ENCODE measurements at places on chromosomes 5 and 9.

DNA sequence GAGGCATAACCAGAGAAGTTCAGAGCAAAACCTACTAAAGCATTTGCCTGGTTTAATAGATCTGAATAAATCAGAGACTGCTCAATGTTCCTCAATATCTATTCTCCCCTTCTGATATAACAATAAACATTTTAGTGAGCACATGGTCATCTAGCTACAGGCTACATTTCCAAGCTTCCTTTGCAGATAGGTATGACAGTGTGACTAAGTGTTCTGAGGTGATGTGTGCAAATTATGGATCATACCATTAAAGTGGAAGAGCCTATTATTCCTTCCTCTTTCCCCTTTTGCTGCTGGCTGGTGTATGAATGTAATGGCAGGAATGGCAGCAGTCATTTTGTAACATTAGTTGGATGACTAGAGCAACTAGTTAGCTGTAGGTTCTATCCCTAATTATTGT is 285.8 kb upstream of the RASA1 start:
- DNase-seq, result no peak

GRCh38 chr5:103119070-103119764 is 721 bp downstream of the GIN1 start:
- no peak for DNase-seq

DNA sequence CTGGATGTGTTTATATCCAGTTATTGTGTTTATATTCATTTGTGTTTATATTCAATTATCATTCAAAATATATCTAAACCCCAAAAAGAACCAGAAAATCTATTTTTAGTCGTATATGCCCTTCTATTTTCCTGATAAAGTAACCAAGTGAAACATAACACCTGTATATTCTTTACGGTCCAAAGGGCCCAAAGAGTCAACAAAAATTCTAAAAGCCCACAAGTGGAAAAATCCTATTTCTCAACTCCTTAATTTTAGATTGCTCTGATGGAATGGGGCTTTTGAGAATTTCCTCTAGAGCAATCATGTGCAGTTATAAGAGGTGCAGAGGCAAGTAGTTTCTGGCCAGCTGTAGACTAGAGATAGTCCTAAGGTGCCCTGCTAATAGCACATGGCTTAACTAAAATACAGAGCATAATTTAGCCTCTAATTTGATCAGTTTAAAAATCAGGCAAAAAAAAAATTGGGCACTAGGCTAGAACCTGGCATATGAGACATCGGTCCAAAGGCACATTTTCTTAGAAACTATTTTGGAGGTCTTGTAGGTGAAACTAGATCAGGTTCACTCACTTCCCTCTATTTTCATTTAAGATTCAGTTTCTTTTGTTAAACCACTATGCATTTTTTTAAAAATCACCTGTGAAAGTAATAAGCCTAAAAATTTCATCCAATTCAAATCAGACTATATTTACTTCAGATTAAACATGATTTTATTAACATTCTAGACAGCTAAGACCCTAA is 256.0 kb downstream of the FBXL17 start:
- no peak for DNase-seq

DNA sequence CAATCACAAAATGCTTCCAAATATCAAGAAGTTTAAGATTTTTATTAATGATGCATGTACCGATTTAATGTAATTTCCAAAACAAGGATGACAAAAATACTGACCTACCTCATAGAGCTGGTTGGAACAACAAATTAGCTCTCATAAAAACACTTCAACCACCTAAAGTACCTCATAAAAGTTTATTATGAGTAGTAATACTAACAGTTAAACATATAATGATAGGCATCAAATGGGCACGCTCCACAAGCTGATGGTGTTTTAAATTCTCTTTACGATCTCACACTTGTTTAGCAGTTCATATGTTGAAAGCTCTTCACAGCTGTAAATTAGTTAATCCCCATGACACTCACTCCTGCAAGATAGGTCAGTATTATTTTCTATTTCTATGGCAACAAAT is 150.0 kb upstream of the KIF2A start:
- no peak for DNase-seq

GRCh38 chr5:82413302-82414040 is 135.3 kb upstream of the RPS23 start:
- no peak for DNase-seq

- no peak for DNase-seq
These were observed 21.1 kb upstream of the ARAP3 start for GRCh38 chr5:141703133-141703561.

- DNase-seq, result no peak
These were observed 89.4 kb downstream of the MACROH2A1 start for GRCh38 chr5:135309391-135310327.

DNA sequence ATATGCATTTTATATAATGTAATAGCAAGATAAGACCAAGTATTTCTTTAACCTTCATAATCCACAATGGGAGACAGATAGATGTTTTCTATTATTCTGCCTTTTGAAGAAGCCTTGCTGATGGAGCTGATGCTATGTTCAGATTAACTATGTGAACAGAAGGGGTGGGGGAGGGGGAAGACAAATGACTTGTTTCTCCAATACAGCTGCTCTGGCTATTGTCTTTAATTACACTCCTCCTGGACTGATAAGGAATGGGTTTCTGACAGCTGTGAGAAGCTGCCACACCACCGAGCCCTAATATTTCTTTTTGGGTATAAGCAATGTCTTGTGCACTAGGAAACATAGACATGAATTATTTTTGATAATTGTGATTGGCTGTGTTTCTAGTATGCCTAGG is 62.0 kb downstream of the CAVIN4 start:
- DNase-seq, result no peak

DNA sequence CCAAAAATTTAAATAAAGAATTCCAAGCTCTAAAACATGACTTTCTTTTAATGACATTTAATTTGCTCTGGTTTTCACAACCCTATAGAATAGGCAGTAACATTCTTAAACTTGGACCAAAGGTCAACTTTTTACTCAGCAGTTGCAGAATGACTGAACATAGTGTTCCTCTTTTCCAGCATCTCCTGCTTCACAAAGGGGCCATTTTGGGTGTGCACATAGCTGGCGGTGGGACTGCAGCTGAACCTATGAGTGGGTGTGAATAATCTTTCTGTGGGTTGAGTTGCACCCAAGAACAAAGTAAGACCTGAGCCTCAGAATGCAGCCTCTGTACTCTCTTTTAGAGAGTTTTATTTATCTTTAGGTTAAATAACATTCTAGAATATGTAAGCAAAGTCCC is 96.9 kb upstream of the HAPLN1 start:
- DNase-seq, result no peak

GRCh38 chr9:87497080-87497603 is 525 bp upstream of the DAPK1 start:
- DNase-seq, result no peak

DNA sequence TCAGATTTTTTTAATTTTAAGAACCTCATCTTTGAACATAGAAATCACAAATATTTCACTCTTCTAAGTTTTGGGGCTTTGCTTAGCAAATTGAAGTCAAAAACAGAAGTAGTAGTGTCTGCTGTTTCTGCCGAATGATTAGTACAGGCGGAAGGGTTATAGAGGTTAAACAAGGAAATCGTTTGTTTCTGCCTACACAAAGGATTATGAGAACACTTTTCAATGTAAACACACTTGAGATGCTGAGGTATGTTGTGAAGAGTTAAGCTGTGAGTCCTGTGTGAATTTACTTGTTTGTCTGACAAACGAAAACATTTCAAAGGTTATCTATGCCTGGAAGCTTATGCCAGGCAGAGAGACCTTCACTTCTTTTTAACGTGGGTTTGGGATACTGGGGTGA is 224.8 kb downstream of the CETN3 start:
- DNase-seq, result no peak

GRCh38 chr9:94728719-94729118 is 2.2 kb downstream of the AOPEP start:
- DNase-seq, result no peak

DNA sequence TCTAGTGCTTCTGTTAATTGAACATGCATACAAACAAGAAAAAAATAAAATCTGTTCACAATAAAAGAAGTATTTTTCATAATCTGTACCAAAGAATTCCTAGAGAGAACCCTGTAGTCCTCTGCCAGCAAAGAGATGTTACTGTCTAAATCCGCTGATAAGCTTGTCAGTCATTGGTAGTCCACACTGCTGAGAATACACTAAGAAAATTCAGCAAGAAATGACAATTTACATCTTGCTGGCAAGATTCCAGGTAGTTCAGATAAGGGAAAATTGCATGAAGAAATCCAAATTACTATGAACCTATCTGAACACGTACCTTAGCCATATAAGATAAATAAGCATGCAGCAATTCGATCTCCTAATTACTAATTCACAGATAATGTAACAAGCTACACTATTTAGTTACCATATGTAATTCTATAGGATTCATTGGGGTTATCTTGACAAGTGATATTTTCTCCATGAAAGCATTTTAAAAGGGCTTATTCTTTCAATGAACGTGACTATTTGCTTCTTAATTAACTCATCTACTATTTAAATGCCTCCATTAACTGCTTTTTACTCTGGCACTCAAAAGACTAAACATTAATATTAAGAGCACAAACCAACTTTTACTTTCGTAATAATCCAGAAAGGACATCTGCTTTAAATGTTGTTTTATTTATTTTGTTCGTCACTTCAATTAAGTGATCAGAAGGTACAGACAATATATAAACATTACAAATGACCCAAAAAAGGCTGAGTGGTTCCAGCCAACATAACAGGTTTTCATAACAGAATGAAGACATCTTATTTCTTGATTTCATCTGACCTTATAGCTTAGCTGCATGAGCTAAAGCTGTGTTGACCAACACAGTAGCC is 9.7 kb downstream of the MPDZ start:
- DNase-seq, result no peak

DNA sequence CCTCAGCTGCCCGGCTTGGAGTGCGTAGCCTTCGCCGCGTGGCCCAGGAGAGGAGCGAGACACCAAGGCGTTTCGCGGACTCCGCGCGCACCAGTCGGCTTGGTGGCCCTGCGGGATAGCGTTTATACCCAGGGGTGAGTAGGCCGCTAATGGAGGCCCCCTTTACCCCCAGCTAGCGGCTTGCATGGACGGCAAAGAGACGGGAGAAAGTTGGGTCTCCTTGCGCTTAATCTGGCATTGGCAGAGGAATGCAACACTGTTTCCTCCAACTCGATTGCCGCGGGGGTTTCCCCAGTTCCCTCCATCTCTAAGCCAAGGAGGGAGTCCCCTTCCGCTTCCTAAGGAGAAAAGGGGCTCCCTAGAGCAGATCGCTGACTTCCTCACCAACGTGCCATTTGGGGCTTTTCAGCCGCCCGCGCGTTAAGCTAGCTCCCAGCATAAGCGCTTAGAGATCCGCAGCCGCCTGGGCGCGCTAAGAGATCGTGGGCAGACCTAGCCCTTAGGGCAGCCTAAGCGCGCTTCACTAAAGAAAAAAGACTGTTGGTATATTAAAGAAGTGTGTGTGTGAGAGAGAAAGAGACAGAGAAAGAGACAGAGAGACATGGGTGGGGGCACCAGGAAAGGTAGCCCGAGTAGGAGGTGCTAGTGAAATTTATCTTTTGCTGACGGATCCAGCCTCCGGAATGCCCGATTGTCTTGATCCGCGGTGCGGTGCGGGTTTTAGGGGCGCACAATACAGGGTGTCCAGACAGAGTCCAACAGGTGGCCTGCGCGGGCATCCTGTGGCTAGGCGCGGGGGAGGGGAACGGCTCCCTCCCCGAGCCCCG is 597.9 kb upstream of the SGCD start:
- no peak for DNase-seq

DNA sequence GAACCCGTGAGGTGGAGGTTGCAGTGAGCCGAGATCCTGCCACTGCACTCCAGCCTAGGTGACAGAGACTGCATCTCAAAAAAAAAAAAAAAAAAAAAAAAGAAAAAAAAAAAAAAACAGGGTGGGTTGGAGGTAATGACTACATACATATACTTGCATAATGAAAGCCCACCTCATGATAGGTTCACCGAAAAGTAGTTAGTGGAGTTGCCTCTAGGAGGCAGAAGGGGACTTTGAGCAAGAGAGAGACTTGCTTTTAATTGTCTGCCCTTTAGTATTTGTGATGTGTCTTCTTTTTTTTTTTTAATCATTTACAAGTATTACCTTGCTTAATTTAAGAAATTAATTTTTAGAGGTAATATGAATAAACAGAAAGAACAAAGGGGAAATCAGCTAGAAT is 99.8 kb downstream of the PPARGC1B start:
- no peak for DNase-seq

GRCh38 chr9:97548819-97549540 is 47.5 kb downstream of the TMOD1 start:
- DNase-seq, result no peak

GRCh38 chr5:32312197-32312594 is 543 bp downstream of the MTMR12 start:
- DNase-seq, result no peak

DNA sequence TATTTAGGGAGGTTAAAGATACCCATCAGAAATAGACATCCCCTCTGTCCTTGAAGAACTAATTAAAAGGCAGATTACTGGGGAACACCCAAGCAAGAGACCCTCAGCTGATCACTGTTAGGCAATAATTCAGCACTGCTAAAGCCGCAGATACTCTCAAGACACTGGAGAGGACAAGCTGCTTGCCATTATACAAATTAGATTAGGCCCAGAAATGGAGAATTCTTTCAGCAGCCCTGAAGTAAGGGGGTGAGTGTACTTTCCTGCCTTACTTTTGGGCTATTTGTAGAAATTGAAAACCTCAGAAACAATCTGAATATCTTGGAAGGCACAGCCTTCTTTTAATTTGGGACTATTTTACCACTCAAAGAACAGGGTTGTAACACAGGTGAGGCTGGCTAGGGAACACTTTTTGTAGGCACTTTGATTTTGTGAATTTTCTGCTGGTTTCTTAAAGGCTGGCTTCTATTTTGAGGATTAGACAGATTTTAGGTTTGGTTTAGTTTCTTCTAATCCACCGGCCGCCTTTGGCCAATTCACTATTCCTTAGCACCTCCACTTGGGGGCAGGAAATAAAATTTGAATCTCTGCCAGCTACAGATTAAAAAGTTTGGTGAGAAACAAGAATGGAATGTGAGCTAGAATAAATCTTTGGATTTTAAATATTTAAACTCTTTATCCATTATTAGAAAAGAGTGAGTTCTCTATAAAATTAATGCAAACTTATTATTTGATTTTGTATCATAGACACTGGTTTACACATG is 106.0 kb downstream of the SMARCA2 start:
- no peak for DNase-seq

GRCh38 chr5:90015584-90016018 is 394.0 kb downstream of the CETN3 start:
- DNase-seq, result no peak

DNA sequence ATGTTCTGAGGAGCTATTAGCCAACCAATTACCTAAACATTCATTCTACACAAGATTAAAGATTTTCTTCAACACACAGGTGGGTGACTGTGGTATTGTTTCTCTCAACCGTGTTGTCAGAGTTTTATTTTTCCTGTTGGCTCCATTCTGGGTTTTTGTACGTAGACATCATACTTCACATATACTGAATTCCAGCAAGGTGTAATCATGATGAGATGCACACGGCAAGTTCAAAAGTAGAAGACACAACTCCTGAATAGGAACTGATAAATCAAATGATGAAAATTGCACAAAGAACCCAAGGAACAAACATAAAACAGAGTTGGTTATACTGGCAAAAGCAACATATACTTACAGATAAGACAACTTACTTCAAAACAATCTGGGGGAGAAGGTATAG is 40.2 kb upstream of the RANBP6 start:
- DNase-seq, result no peak
